Stromal cell of bone marrow (primary cell): ENCODE measurements at places on chromosomes 13 and 19.

- DNase-seq: no peak
These were observed 12.9 kb upstream of the RNF113B start for GRCh38 chr13:98189841-98190505.

DNA sequence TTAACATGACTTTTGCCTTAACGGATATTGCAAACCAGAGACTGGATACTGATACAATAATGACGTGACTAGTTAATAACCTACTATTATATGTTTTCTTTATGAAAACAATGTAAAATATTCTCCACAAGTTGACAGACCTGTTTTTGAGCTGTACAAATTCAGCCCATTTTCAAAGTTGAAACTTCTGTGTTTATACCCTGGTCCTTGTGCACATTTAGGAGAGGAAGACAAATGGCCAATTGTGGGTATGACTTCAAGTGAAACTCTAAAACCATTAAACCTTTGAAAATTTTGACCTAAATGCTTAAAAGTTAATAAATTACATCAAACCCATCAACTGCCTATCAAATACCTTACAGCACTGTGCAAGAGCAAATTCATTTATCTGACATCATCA lies 8.9 kb downstream of the SPRY2 start:
- no peak for DNase-seq

- no peak for DNase-seq
These were observed 15.4 kb upstream of the ESD start for GRCh38 chr13:46812301-46812797.

DNA sequence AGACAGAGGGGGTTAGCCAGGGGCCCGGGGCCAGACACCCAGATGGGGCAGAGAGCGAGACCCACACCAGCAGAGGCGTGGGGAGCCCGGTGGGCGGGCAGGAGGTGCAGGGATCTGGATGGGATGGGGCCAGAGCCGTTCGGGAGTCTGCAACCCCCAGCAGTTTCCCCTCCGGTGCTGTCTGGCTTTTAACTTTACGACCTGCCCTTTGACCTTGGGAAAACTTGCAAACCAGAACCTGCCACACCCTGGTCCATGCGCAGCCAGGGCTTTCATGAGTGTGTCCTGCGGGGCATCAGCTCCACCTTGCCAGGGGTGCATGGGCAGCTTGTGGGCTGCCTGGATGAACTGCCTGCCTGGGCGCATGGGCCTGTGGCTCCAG lies 9.8 kb downstream of the JOSD2 start:
- DNase-seq: no peak

DNA sequence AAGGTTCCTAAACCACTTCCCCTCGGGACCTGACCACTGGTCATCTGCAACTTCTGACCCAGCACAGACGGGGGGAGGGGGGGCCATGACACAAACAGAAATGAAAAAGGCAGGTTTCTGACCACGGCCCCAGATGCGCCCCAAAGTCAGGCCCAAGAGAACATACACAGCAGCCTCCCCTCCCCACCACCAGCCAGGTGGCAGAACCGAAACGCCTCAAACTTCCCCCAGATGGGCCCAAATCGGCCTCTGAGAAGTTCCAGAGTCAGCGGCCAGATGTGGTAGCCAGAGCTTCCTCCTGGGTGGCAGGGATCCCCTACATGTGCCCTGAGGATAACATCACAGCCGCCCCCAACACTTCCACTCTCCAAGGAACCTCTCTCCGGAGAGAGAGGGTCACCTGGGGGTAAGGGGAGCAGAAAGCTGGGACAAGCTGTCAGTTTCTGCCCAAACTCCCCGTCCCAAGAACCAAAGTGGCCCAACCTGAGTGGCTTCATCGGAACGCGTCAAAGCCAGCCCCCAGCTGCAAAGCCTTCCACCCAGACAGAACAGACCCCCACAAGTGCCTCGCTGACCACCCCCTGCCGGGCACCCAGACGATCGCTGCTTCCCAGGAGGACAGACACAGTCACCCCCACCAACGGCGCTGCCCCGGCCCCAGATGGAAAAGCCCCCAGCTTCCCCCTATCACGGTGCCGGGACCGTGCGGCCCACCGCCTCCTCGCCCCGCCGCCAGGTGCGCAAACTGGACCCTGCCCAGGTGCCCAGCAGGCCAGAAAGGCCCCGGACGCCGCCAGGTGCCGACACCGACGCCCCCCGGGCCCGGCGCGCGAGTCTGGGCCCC lies 800 bp downstream of the ELL start:
- DNase-seq: no peak
